MCF 10A (cell line): ENCODE measurements at places on chromosomes 6 and 20. TPM values are rescaled to one million over a fixed set of nuclear protein-coding genes. Genes with fewer than 3 reads are reported as not detected.

GRCh38 chr20:32193996-32194395 lies 13.5 kb downstream of the PLAGL2 start:
- DNase-seq = no peak

DNA sequence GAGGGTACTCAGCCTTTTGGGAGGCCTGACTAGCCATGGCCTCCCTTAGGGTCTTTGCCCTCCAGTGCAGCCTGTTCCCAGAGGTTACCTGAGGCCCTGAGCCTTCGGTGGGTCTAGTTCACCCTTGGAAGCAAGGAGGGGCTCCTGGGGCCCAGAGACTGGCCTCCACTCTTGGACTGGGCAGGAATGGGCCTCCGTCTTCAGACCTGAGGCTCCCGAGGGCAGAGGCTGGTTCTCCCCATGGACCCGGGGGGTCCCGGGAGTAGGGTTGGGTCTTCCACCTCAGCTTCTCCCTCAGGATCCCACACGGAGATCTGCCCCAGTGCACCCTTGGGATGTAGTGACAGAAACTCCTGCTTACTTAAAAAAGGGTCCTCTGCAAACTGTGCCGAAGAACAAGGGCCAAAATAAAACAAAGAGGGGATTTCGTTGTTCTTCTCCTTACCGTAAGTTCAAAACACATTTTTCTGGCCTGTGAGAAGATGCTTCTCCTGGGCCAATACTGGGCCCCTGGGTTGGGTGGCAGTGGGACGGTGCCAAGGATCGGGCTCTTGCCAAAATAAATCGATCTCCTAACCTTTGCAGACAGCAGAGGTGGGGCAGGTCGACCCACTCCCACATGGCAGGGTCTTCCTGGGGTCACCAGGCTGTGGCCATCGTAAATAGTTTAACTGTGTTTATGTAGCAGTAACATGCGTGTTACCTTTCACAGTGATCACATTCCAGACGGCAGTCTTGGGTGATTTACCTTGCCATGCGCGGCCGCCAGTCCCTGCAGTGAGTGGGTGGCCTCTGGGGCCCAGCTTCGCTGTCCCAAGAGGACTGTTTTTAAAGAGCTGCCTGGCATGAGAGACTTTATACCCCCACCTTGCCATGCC lies 151.8 kb downstream of the VEGFA start:
- no peak for DNase-seq

DNA sequence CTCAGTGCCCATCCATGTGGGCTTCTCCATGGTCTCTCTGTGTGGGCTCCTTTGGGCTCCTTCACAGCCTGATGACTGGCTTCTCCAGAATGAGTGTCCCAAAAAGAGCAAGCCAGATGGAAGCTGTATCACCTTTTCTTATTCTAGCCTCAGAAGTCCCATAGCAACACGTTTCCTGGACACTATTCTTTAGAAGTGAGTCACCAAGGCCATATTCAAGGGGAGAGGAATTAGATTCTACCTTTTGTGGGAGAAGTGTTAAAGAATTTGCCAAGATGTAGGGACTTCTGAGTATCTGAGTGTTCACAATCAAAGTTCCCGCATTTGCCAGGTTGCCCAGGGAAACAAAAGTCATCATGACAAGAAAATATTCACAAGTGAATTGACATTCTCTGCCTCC lies 20.7 kb upstream of the TBC1D22B start:
- DNase-seq = no peak

GRCh38 chr6:15253203-15254022 lies 7.5 kb downstream of the JARID2 start:
- no peak for DNase-seq

GRCh38 chr6:85923013-85923430 lies 280.3 kb upstream of the SYNCRIP start:
- DNase-seq = peak; percentile 71

GRCh38 chr6:55536391-55536956 lies 42.5 kb downstream of the HMGCLL1 start:
- DNase-seq = no peak

DNA sequence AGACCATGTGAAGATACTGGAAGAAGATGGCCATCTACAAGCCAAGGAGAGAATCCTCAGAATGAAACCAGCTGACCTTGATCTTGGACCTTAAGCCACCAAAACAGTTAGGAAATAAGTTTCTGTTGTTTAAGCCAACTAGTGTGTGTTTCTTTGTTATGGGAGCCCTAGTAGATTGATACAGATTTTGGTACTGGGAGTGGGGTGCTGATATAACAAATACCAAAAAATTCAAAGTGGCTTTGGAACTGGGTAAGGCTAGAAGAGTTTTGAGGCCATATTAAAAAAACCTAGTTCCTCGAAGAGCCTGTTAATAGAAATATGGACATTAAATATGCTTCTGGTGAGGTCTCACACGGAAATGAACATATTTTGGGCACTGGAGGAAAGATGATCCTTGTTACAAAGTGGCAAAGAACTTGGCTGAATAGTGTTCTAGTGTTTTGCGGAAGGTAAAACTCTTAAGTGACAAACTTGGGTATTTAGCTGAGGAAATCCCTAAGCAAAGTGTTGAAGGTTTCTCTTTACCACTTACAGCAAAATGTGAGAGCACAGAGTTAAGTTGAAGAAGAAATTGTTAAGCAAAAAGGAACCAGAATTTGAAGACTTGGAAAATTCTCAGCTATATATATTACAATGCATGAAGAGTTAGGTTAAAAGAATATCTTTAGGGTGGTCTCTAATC lies 55.1 kb upstream of the CD83 start:
- DNase-seq = no peak

GRCh38 chr20:36441027-36441414 lies 100.3 kb upstream of the MYL9 start:
- DNase-seq = no peak

- peak; percentile 5 for DNase-seq
Observed at GRCh38 chr6:47977314-47977713, 133.7 kb downstream of the PTCHD4 start.

- peak; percentile 96 for DNase-seq
Observed at GRCh38 chr20:48051794-48052474, 266.7 kb upstream of the SULF2 start.

GRCh38 chr6:46135176-46135575 lies 5.4 kb downstream of the ENPP4 start:
- no peak for DNase-seq

- DNase-seq = no peak
Observed at GRCh38 chr20:59421920-59422637, 121.7 kb downstream of the EDN3 start.

DNA sequence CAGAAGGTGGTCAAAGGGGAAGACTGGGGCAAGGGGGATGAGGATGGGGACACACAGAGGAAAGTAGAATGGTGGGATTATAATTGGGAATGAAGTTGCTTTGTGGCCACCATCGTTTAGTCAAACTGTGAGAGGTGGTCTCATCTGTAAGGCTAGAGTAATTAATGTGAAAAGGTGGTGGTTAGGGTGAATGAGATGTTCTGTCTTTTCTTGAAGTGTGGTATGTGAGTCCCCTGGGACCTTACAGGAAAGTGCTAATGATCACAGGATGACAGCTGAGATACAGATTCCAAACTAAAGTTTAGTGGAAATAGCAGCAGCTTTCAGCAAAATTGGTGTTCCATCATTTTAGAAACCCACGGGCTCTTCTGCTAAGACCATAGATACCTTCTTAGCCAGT lies 10.7 kb downstream of the ZFAND3 start:
- DNase-seq = no peak

DNA sequence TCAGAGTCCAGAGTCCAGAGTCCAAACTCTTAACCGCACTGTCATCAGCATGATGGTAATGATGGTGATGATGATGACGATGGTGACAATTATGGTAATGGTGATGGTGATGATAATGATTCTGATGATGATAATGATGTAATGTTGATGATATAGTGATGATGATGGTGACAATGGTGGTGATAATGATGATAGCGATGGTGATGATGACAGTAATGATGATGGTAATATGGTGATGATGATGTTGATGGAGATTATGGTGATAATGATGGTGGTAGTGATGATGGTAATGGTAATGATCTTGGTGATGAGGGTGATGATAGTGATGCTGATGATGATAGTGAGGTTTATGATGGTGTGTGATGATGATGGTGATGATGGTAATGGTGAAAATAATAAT lies 367.8 kb upstream of the CDH4 start:
- no peak for DNase-seq

GRCh38 chr6:147510929-147511590 lies 2.6 kb downstream of the SAMD5 start:
- no peak for DNase-seq

- DNase-seq = peak; percentile 76
Observed at GRCh38 chr6:160462551-160463109, 114.5 kb downstream of the SLC22A3 start.

GRCh38 chr6:29809249-29809648 lies 18.4 kb upstream of the HLA-G start:
- DNase-seq = peak; percentile 8

DNA sequence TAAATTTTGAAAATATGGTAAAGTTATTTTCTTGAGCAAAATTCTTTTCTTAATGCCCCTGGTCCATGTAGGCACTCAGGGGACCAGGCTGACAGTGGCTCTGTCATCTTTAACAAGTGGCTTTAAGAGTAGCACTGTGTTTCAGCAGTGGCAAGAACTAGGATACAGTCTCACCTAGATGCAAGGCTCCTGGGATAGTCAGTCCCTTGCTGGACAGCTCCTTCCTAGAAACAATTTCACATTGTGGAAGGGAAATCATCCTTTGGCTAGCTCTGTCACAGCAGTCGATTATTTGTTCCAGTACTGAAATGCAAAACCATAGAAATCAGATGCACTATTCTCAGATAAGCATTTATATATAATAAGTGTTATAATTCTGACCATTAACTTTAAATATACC lies 175.4 kb upstream of the KCNQ5 start:
- peak; percentile 20 for DNase-seq

DNA sequence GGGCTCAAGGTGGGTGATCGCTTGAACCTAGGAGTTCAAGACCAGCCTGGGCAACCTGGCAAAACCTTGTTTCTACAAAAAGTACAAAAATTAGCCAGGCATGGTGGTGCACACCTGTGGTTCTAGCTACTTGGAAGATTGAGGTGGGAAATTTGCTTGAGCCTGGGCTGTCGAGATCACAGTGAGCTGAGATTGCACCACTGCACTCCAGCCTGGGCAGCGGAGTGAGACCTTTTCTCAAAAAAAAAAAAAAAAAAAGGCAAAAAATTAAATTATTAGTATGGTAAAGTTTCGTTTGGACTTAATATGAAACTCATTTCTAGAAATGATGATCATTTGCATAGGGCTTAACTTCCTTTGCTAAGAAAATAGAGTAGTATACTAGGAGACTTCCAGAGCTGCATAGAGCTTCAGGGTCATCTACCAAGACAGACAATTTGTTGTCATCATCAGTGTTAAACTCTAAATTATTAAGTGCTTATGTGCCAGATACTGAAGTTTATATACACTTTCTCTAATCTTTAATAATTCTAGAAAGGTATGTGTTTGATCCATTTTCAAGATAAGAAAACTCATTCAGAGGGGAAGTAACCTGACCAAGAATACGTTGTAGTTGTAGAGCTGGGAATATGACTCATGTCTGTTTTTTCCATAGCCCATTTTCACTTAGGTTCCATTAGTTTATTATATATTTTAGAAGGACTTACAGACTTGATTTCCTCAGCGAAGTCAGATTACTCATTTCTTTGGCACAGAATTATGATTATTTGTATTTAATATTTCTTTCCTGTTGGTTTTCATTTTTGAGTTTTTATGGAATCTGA lies 84.5 kb downstream of the SLC16A10 start:
- DNase-seq = no peak

DNA sequence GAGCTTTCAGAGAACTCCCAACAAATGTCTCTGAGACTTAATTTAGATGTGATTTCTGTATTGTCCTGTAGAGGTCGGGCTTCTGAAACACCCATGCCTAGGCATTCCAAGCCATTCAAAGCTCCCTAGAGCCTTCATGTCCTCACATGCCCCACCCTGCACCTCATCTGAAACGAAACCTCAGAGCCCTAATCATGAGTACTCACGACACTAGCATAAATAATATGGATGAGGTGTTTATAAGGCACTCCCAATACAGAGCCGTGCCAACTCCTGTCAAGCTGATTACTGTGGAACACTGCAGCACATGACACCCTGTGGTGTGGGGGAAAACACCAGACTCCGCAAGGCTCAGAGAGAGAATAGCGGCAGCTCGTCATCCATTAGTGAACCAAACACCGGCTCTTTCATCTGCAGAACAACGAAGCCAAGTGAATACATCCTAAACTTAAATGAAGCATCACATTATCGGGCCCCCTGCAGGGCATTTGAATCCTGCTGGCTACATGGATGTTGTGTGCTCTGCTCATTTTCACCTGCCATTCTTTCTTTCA lies 83.8 kb downstream of the FNDC1 start:
- peak; percentile 74 for DNase-seq

The PPARD gene
- 13.8 and 16.8 TPM in 2 replicates for total RNA-seq

The ZBTB24 gene
- 9.6 and 10.4 TPM in 2 replicates for total RNA-seq

The LGSN gene
- not detected in 2 replicates for total RNA-seq

The TMEM74B gene
- total RNA-seq = not detected in 2 replicates

The DAAM2 gene
- total RNA-seq = not detected in 2 replicates

The ADGRF1 gene
- total RNA-seq = 1.3 and 3.5 TPM in 2 replicates
